Bronchial smooth muscle cell (primary cell): ENCODE measurements at places on chromosomes 12 and 14. TPM values are rescaled to one million over a fixed set of nuclear protein-coding genes. Genes with fewer than 3 reads are reported as not detected.

Gene CAPZA3
- total RNA-seq: not detected in 2 replicates

Gene TESPA1
- total RNA-seq: not detected in 2 replicates

Gene INHBC
- not detected in 2 replicates for total RNA-seq

Gene NYNRIN
- total RNA-seq: 17.5 and 19.7 TPM in 2 replicates

Gene TCTN2
- total RNA-seq: 7.3 and 11.0 TPM in 2 replicates

Gene STAC3
- total RNA-seq: 0.63 and 0.69 TPM in 2 replicates

Gene TAS2R30
- 2.2 and 3.5 TPM in 2 replicates for total RNA-seq

Gene GPR132
- total RNA-seq: 0.32 and 1.0 TPM in 2 replicates

Gene IL22
- not detected in 2 replicates for total RNA-seq

Gene TEX52
- not detected in 2 replicates for total RNA-seq

Gene TSPAN19
- total RNA-seq: under 0.01 and 0.16 TPM in 2 replicates

Gene ITGA7
- total RNA-seq: 2.7 and 3.8 TPM in 2 replicates

Gene NR4A1
- 1.6 TPM in 2 replicates for total RNA-seq

Gene TSPAN8
- not detected in 2 replicates for total RNA-seq

Gene MUCL1
- total RNA-seq: not detected in 2 replicates

Gene TMPRSS12
- total RNA-seq: not detected in 2 replicates

Gene COX8C
- total RNA-seq: not detected in 2 replicates

Gene GALNT6
- total RNA-seq: 18.2 and 71.2 TPM in 2 replicates

Gene PRDM4
- total RNA-seq: 14.0 and 16.3 TPM in 2 replicates
